Astrocyte of the hippocampus (primary cell): ENCODE measurements at places on chromosomes 16 and 17.
A peak's percentile ranks its signal among the peaks of the same experiment; 100 is the strongest.

- DNase-seq: no peak
Measured at GRCh38 chr16:9401173-9401572, 309.7 kb downstream of the HAPSTR1 start.

DNA sequence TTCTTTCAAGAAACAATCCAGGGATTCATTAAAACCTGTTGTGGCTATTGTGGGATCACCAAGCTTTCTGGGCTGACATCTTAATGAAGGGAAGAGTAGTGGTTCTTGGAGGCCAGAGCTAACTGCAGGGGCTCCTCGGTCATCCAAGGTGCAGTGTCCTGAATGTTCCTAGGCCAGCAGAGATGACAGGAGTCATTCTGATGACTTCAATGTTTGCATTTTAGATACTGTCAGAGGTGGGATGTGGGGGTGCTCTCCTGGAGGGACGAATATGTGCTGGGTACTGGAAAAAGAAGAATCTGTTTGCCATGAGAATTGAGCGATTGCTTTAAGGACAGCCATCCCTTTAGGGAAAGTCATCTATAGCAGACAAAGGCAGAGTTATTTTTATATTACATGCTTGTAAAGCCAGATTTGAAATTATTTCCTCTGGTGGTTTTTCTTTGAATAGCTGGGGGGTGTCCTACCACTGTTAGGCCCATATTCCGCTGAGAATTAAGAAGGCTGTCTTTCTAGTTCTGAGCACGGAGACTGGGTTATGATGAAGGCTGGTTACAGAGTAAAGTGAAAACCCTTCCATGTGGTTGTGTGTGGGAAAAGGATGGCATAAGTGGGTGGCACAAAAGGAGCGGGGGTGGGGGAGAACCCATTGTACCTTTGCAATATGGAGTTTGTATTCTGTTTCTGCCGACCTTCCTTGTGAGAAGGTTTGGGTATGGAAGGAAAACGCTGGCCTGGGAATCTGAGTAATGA is 7.4 kb downstream of the HLF start:
- no peak for DNase-seq

DNA sequence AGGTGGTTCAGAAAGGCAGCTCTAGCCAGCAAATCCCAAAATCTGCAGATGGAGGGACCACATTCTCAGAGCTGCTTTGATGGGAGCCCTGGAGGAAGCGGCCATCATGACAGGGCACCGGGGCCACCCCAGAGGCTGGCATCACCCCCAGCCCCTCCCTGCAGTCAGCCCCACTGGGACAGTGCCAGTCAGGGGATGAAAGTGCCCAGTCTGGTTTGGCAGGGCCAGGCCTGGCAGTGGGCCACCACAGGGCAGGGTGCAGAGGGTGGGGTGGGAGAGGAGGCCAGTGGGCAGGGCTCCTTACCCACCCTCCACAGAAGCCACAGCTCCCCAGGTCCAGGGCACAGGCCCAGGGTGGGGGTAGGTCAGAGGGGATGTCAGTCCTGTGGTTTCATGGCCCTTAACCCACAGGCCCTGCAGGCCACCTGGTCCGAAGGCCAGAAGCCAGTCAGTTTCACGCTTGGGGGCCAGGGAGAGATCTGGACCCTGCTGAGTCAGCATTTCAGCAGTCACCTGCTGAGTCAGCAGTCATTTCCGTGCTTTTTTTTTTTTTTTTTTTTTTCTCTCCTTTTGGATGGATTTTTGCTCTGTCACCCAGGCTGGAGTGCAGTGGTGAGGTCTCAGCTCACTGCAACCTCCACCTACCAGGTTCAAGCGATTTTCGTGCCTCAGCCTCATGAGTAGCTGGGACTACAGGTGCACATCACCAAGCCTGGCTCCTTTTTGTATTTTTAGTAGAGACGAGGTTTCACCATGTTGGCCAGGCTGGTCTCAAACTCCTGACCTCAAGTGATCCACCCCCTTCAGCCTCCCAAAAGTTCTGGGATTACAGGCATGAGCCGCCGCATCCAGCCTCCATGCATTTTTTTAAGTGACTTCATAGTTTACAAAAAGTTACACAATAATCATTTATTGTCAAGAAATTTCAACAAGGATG is 10.4 kb downstream of the SLC25A10 start:
- peak; percentile 27 for DNase-seq

DNA sequence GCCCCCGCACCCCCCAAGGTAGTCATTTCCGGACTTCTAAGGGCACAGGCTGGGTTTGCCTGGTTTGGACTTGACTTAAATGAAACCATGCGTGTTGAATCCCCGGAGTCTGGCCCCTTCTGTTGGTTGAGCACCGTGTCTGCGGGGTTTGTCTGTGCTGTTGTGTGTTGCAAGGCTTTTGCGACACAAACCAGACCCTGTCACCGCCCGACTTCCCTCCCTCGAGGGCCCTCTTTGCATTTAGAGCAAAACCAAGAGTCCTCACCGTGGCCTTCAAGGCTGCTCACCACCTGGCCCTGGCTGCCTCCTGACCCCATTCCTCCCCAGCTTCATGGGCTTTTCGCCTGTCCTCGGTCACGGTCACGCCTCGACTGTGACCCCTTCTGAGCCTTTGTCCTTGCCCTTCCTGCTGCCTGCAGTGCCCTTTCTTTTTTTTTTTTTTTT is 7.4 kb downstream of the CRISPLD2 start:
- no peak for DNase-seq

- peak; percentile 19 for DNase-seq
Measured at GRCh38 chr17:65401561-65401960, 159.9 kb downstream of the AXIN2 start.

GRCh38 chr16:66166490-66166889 is 200.0 kb upstream of the CDH5 start:
- DNase-seq: no peak

- DNase-seq: no peak
Measured at GRCh38 chr17:48510761-48511604, 19.8 kb downstream of the HOXB1 start.

DNA sequence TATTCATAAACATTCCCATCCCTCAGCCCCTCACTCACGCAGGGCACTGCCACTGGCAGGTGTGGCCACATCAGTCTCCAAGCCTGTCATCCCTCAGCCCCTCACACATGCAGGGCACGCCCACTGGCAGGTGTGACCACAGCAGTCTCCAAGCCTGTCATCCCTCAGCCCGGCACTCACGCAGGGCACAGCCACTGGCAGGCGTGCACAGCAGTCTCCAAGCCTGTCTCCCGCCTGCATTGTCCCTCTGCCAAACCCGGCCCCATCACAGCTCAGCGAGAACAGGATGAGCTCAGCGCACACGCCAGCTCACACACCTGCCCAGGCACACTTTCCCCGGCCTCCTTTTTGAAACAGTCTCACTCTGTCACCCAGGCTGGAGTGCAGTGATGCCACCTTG is 11.4 kb upstream of the KREMEN2 start:
- no peak for DNase-seq

DNA sequence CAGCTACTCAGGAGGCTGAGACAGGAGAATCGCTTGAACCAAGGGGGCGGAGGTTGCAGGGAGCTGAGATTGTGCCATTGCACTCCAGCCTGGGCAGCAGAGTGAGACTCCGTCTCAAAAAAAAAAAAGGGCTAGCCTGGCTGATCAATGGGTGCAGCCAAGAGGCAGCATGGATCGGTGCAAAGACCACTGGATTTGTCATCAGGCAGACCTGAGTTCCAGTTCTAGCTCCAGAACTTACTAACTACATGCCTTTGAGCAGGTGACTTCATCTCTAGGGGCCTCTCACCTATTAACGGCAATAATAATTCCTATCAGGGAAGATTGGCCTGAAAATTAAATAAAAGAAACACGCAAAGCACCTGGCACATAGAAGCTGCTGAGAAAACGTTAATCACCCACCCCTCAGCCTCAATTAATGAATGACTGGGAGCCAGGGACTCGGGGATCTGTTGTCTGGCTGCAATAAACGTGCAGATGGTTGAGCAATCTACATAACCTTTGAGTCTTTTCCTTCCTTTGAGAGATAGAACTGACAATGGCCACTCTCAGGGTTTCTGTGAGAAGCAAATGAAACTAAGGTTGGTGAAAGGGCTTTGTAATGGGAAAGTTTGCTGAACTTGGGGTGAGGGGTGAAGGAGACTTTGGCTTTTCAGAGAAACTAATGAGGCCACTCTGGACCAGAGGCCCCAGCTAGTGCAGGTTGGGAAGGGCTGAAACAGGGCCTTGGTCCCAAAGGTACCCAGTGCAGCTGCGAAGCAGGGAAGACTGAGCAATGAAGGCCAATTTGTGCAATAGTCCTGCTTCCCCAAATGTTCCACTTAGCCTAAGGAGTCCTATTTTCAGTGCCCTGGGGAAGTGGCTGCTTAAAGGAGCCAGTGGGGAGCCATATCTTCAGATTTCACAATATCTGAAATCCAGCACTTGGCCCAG is 7.6 kb downstream of the SEZ6L2 start:
- DNase-seq: no peak

DNA sequence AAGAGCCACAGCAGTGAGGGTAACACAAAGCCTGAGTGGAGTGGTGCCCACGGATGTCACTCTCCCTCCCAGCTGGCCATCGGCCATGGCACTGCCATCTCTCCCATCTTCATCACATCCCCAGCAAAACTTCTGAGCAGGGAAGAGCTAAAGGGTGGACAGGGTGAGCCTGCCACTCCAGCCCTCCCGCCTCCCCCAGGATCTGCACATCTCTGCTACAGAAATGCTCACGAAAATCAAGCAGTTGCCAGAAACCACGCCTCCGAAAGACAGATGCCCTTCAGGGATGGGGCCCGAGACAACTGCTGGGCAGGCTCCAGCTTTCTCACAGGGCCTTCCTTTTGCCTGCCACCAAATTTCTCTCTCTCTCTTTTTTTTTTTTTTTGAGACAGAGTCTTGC is 3.6 kb downstream of the GRIN2C start:
- DNase-seq: no peak

DNA sequence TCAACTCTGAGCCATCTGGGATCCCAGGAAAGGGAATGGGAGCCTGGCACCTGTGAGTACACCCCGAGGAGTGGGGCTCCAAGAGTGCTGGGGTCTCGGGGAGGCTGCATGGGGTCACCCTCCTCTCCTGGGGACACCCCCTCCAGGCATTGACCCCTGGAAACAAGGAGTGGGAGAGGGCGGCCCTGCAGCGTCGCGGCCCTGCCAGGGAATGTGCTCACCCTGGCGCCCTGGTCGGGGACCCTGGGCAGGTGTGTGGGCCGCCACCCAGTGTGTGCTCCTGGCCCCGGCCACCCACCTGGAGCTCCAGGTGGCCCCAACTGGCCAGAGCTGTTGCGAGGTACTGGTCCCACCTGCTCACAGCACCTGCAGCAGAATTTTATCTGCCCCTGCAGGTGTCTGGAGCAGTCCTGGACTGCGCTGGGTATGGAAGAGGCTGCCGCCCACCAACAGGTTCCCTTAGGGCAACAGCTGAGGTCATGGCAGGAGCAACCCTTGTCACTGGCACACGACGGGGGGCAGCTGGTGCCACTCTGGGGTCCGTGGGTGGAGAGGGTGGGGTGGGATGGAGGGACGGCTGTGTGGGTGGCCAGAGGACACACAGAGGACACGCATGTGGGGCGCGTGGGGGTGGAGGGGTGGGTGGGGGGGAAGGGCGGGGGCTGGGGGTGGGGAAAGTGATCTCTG is 5.4 kb upstream of the PABPN1L start:
- no peak for DNase-seq

DNA sequence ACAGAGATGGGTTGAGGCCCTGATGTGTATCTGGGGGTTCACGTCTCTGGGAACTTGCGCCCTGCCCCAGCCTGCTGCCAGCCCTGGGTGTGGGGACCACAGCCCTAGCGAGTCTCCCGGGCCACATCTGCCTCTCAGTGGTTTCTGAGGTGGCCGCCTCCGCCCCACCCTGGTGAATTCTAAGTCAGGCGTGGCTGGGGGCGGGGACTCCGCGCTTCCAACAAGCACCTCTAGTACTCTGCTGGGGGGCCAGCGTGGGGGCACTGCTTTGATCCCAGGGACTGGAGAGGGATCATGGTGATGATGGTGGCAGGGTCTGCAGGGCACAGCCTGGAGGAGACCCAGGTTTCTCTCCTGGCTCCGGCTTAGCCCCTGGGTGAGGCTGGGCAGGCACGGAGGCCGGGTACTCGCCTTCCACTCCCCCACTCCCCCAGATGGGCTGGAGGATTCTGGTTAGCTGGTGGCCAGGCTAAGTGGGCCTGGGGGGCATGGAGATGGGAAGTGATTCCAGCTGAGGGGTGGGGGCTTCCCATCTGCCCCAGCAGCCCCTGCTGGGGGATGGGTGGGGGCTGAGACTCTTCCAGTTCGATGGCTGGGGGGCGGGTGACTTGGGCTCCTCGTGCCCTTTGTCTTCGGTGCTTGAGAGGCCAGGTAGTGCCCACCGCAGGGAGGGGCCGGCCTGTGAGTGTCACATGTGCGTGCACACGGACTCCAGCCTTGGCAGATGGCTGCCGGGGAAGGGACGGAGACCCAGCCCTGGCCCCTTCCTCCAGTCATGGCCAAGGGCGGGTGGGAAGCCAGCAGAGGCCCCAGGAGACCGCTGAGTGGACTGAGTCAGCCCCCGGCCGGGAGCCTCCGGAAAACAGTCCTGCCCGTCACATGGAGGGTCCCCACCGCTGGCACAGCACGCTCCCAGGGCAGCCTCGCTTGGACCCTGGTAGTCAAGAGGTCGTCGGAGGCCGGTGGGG is 3.9 kb downstream of the GLIS2 start:
- no peak for DNase-seq

GRCh38 chr16:81997738-81998137 is 13.5 kb downstream of the SDR42E1 start:
- DNase-seq: peak; percentile 80

DNA sequence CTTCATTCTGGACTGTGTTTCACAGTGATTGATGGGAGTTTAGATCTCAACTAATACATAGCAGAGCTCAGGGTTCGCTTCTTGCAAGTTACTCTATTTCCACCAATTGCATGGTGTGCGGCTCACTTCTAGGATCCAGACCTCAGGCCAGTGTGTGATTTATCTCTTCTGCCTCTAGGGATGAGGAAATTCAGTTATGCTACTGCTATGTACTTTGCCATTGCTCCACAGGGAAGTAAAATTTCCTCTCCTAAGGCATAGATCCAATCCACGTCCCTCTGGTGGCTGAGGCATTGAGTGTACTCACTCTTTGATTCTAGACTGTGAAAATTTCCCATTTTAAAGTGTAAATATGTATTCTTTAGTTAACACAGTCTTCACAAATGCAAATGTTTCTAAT is 214.1 kb downstream of the HS3ST3B1 start:
- DNase-seq: no peak

DNA sequence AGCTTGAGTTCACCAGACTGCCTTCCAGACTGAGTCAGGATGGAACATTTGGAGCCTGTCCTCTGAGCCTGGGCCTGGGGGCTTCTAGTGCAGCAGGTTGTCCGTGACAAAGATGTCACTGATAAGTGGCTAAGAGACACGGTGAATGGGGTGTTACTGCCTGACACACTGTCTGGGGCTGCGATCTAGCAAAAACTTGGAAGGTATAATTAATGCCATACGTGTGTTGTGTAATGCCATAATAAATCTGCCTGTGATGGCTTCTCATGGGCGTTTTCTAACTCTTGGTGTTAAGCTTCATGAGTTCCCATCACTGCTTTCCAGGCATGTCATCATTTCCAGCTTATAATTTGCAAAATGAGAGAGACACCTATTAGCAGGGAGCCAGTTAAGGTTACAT is 215.4 kb downstream of the UTP18 start:
- no peak for DNase-seq

GRCh38 chr17:59853168-59853918 is 39.4 kb downstream of the TUBD1 start:
- DNase-seq: peak; percentile 77

GRCh38 chr16:47927330-47927729 is 228.5 kb downstream of the ABCC12 start:
- DNase-seq: peak; percentile 52
